ENCODE measurements at places on chromosomes 2 and 18.

DNA sequence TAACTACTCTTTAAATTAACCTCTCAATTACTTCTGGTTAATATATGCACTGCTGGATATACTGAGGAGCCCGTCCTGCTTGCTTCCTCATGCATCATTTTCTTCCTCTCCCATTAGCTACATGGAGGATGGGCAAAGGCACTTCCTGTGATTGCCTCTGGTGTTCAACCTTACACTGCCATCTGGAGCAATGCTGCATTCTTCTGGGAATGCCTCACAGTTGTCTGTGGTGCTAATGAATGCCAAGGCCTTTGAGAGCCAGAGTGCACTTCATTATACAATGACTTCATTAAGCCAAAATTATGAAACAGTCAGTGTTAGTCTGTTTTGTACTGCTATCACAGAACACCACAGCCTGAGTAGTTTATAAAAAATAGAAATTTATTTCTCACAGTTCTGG is 134.8 kb upstream of the DOCK10 start:
- no peak for DNase-seq

DNA sequence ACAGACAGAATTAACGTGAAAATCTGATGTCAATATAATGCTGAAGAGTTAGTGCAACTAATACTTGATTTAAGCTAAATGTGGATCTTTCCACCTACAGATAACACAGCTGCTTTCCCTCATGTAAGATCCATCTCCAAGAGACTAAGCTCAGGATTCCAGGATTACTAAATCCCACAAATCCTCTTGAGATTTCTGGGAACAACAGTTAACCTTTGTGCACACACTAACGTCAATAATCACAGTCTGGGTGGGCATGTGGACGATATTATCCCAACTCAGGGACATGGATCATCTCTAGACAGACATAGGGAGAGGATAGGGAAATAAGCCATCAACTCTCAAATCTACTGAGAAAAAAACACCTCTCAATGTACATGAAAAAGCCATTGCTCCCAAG is 432.6 kb downstream of the SATB2 start:
- DNase-seq = no peak

DNA sequence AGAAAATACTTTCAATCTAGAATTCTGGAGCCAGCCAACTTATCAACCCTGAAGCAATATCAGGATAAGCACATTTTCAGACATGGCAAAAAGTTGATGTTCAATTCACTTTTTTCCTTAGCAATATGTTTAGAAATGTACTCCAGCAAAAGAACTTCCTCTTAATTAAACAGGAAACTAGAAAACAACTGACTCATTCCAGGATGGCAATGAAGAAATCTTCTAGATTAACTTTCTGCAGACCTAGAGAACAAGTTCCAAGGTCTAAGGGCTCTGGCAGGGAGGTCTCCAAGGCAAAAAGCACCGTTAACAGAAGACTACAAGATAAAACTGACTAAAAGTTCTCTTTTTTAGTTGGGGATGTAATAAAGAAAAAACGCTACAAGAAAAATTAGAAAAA is 69.2 kb upstream of the VWC2L start:
- DNase-seq = no peak

DNA sequence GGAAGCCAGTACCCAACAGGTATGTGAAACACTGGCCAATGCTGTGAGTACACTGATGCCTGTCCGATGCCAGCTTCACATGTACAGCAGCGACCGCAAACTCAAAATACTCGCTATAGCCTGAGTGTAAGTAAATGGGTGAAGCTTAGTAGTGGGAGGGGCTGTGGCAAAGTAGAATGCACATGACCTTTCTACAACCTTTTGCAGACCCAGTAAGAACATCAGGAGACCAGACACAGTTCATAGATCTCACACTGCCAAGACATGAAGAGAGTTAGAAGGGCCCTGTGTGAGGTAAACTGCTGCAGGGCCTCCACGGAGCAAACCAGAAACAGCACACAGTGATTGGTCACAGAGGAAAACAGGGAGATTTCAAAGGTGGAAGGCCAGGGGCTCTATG is 9.1 kb upstream of the UBXN4 start:
- no peak for DNase-seq

GRCh38 chr2:189221811-189222467 is 42.4 kb upstream of the COL5A2 start:
- no peak for DNase-seq

- DNase-seq = no peak
Measured at GRCh38 chr2:12074126-12074844, 327.9 kb downstream of the LPIN1 start.

- no peak for DNase-seq
Measured at GRCh38 chr2:239731998-239732665, 293.0 kb downstream of the NDUFA10 start.

- no peak for DNase-seq
Measured at GRCh38 chr2:11598228-11598731, 64.4 kb downstream of the GREB1 start.

DNA sequence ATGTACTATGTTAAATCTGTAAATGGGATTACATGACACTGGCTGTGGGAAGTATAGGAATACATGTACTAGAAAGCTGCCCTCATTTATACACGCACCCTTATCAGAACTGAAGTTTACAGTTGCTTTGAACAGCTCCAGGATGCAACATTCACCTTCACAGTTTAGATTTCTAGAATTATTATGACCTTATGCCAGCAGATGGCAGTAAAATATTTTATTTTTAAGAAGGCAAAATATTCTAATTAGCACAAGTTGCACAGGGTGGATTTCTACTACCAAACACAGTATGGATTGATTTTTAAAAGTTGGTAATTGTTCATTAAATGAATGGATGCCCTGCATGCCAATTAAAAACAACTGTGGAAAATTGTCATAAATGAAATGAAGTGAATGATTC is 670.4 kb downstream of the KCNJ3 start:
- DNase-seq = no peak

- no peak for DNase-seq
Measured at GRCh38 chr18:56173542-56174220, 464.7 kb downstream of the TXNL1 start.

DNA sequence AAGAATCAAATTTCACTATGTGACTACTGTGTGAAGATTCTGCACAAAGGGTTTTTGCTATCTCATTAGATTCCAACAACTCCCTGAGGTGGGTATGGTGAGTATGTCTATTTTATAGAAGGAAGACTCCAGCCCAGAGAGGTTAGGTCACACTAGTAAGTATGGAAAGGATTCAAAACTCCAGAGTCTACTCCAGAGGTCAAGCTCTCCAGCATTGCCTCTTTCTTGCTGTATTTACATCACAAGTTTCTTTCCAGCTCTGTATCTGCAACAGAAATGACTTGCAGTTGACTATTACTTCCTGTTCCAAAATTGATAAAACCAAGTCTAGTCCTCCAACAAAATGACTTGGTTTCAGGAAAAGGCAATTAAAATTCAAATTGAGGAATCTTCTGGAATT is 2.1 kb downstream of the COL4A4 start:
- no peak for DNase-seq

- no peak for DNase-seq
Measured at GRCh38 chr2:199455210-199455544, 2.6 kb downstream of the SATB2 start.

- no peak for DNase-seq
Measured at GRCh38 chr2:54114936-54115283, 505 bp upstream of the ACYP2 start.
